Activated CD4-positive, alpha-beta T cell treated with anti-CD3 and anti-CD28 coated beads, Interleukin-2, Interleukin-6, amounts not matched to agents 100 ng/mL and 50 ng/mL, durations not matched to agents 16 hours and 8 hours (primary cell): ENCODE measurements at places on chromosomes 11 and 22.
A peak's percentile ranks its signal among the peaks of the same experiment; 100 is the strongest.

DNA sequence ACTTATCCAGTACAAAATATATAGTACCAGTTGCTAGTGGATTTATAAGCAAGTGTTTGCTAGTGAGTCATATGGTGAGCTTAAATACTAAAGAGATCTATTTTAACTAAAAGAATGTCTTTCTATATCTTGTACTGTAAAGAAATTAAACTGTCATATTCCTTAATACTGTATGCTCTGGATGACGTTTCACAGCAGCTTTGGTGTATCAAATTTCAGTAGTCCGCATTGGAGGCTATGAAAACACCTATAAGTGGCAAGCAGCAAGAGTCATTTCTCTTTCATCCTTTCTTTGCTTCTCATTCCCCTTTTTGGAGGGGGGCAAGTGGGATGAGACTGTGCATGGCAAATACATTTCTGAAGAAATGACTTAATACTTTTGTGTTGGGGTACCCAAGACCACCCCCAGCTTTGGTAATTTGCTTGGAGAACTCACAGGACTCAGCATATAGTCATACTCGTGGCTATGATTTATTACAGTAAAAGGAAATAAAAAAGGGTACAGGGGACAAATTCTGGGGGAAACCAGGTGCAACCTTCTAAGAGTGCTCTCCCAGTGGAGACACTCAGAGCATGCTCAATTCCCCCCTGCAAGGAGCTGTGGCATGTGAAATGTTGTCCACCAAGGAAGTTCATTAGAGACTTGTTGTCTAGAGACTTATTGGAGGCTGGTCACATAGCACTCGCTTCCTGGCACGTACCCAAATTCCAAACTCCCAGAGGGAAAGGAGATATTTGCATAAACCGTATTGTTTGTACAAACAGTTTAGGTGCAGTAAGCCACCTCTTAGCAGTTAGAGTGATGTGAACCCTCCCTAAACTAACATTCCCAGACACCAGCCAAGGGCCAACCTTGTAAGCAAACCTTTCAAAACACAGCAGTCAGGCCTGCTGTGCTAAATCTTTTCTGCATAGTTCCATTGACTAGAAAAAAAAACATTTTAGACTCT is 210.8 kb downstream of the PGR start:
- no peak for DNase-seq

GRCh38 chr22:49765951-49766350 is 61.7 kb downstream of the BRD1 start:
- DNase-seq = no peak

- DNase-seq = no peak
These were observed 67.7 kb upstream of the PPARA start for GRCh38 chr22:46082633-46083032.

DNA sequence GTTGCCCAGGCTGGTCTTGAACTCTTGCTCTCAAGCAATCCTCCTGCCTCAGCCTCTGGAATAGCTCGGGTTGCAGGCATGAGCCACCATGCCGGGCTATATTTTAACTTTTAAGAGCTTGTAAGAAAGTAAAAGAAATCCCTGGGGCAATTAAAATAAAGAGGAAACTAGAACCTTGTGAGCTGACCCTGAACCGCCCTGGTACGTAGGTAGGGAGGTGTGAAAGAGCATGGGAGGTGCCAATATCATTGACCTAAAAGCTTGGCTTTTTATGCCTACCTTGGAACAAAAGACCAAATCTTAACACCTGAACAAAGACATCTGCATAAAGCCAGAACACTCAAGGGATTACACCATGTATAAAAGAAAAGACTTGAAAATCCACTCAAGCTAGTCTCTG is 595.1 kb downstream of the SOX6 start:
- DNase-seq = no peak

DNA sequence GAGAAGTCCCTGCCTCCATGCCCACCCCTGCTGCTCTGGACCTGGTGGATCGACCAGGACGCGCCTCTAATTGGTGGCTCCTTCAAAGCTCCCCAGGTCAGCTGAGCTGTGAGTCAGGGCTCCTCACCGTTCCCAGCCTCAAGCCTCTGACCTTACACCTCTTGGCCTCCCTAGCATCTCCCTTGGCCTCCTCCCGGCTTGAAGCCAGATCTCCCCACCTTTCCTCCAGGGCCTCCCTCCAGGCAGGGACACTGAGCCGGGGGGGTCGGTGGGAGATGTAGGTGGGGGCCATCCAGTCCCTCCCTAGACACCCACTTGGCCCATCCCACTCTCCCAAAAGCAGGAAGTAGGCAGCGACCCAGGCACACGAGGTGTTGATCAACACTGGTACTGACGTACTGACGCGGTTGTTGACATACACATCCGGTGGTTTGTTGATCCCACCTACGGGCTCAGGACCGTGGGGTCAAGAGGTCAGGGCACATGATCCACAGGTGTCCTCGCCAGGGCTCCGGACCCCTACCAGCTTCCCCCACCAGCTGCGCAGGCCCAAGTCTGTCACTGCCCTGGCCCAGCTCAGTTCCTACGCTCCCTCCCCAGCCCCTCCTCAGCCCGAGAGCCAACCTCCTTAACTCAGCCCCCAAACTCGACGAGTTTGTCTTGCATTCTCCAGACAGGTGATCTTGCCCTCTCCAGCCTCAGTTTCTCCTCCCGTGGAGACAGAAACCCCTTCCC is 802 bp downstream of the ATG2A start:
- DNase-seq = peak; percentile 56

- DNase-seq = no peak
These were observed 198.3 kb upstream of the PLET1 start for GRCh38 chr11:112459001-112459400.

DNA sequence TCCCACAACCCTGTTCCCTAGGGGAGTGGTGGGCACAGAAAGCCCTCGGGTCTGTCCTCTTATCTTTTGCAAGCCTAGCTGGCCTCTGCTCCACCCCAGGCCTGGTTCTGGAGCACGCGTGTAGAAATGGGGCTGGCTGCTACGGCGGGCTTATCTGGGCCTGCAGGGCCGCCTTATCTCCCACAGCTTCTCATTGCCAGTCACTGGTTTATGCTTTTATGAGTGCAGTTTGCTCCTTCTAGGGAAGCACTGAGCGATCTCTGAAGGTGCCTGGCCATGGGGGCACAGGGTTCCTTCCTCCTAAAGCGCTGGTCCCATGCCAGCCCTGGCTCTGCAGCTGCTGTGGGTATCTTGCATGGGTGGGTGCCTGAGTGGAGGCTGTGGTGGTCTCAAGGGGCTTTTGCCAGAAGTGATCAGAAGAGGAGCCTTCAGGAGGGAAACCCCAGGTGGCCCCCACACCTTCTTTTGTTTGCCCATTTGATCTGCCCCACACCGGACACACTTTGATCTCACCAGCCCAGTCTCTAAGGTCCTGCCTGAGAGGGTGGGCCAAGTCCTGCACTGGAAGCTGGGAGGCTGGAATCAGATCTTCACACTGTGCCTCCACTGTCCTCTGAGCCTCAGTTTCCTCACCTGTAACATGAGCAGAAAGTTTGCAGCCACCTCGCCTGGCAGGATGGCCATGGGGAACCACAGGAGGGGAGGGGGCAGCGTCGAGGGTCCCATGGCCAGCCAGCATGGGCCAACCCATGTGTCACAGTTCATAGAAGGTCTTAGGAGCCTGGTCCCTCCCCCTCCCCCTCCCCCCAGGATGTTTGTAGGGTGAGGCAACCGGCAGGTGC is 86.6 kb upstream of the FGF3 start:
- DNase-seq = no peak

DNA sequence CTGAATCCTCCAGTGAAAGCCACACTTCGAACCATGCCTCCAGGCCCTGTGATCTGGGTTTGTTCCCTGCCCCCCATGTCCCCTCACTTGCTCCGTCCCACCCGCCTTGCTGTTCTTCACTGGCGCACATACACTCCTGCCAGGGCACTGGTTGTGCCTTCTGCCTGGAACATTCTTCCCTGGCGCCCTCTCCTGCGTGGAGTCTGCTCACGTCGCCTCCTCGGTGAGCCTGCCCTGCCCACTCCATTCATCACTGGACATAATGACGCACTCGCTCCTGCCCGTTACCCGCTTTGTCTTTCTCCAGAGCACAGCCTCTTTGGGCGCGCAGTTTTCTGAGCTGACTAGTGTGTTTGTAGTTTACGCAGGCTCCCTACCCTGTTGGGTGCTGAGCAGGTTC is 21.0 kb upstream of the MIEF1 start:
- DNase-seq = no peak

DNA sequence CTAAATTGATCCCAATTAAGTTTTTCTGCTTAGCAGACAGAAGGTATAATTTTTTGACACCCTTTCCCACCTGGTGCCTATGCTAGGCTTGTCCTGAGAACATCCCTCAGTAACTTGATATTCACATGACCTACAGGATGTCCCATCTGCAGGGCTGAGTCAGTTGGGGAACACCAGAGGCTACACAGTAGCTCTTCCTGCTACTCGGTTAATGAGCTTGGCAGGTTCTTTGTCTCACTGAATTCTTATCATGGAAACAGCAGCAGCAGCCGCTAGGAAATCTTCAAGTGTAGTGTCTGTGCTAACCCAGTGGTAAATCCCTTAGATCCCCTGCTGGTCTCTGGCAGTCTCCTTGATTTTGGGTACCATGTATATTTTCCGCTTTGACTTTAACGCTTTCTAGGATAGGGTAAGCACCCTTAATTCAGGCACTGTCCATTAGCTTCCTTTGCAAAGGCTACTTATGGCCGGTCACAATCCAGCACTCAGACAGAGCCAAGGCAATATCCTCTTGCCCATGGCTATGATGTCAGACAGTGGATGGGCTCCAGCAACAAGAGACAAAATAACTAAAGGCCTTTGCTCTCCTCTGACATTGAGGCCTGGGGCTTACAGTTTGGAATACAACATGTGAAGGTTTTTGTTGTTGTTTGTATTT is 8.5 kb downstream of the MRPL16 start:
- no peak for DNase-seq
